ENCODE measurements at places on chromosomes 5 and 9. TPM values are rescaled to one million over a fixed set of nuclear protein-coding genes. Genes with fewer than 3 reads are reported as not detected.

Gene GABBR2
- total RNA-seq = 0.94 TPM

DNA sequence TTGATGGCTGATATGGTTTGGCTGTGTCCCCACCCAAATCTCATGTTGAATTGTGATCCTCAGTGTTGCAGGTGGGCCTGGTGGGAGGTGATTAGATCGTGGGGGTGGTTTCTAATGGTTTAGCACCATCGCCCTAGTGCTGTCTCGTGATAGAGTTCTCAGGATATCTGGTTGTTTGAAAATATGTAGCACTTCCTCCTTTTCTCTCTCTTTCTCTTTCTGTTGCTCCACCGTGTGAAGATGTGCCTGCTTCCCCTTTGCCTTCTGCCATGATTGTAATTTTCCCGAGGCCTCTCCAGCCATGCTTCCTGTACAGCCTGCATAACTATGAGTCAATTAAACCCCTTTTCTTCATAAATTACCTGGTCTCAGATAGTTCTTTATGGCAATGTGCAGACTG is 111.6 kb downstream of the SREK1 start:
- no peak overlapping the region for H3K27ac ChIP-seq
- no peaks in the 10 kb centered on the region for H3K27me3 ChIP-seq
- peaks cover 3% of the 10 kb centered on the region for H3K4me1 ChIP-seq

Gene STPG3
- total RNA-seq = not detected

Gene CORO2A
- 15.8 TPM for total RNA-seq

GRCh38 chr9:126702151-126703001 is 88.6 kb downstream of the LMX1B start:
- no peaks in the 10 kb centered on the region for H3K36me3 ChIP-seq
- DNase-seq = peak; percentile 81
- H3K27me3 ChIP-seq = peaks cover 3% of the 10 kb centered on the region
- no peaks in the 10 kb centered on the region for H3K4me1 ChIP-seq
- H3K27ac ChIP-seq = no peak overlapping the region

Gene SHISAL2B
- total RNA-seq = 5.0 TPM

- no peaks in the 10 kb centered on the region for H3K27me3 ChIP-seq
- H3K27ac ChIP-seq = no peak overlapping the region
- no peak overlapping the region for H3K4me3 ChIP-seq
- H3K36me3 ChIP-seq = no peaks in the 10 kb centered on the region
- peak; percentile 3 for DNase-seq
These were observed 246.8 kb downstream of the NSG2 start for GRCh38 chr5:174292348-174292747.

DNA sequence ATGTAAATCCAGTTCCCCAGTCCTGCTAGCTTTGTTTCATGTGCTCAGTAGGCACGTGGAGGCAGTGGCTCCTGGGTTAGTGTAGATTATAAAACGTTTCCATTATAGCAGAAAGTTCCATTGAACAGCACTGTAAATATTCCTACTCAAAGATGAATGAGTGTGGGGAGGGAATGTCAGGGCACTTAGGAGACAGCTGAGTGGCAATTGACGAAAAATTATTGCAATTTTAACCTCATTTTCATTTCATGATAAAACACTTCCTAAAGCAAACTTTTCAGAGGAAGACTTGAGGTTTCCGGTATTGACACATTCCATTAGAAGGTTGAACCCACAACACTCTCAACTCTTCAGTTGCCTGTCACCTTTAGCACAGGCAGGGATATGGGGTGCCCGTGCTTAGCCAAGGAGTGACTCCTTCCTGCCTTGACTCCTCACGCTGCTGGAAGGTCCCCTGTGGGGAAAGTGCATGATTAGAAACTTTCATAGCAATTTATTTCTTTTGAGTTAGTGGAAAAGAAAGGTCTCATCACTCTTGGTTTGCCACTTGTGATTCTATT is 41.2 kb downstream of the SLC46A2 start:
- DNase-seq = no peak
- H3K4me1 ChIP-seq = peaks cover 8% of the 10 kb centered on the region
- H3K27me3 ChIP-seq = no peaks in the 10 kb centered on the region
- H3K36me3 ChIP-seq = peaks cover 15% of the 10 kb centered on the region
- H3K27ac ChIP-seq = no peak overlapping the region
- H3K4me3 ChIP-seq = no peak overlapping the region

DNA sequence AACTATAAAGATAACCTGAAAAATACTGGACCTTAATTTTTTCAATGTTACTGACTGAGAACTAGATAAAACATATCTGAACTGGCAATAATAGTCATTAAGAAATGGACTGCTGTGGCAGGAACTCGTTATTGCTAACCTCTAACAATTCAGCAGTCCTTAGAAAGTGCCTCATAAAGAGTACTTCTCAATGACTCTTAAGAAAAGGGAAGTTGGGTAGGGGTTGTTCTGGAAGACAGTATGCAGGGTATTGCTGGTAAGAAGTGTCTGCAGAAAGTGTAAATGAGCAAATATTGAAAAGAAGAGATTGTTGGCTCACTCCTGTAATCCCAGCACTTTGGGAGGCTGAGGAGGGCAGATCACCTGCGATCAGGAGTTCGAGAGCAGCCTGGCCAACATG is 27.9 kb downstream of the FOXD1 start:
- no peak for DNase-seq
- H3K36me3 ChIP-seq = no peaks in the 10 kb centered on the region
- no peak overlapping the region for H3K27ac ChIP-seq
- peaks cover 38% of the 10 kb centered on the region for H3K27me3 ChIP-seq
- H3K4me1 ChIP-seq = no peaks in the 10 kb centered on the region

DNA sequence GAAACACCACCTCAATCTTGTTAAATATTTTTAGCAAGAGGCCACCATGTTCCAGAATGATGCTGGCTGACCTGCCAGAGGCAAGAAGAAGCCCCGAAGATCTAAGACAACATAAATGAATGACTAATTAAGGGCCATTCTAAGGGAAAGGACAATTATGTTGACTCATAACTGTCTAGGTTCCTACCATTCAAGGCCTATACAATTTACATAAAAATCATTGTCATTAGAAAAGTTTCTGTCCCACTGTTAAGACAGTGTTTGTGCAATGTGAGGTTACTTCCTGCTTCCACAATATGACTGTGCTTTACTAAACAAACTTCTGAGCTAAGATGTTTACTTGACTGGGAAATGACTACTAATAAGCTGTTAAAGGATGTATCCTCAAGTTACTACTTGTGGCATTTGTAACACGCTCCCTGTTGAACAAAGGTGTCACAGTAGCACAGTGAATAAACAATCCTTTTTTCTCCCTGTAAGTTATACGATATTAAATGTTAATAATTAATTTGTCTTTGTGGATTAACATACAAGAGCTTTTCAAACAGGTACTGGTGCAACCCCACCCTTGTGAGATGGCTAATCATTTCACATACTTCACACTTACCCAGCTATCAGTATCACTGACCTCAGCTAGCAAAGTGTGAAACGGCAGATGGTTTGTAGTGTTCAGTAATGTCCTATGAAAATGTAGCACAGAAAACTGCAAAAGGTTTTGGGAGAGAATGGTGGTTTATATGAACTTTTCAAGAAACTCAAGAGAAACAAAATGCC is 195.8 kb downstream of the EFNA5 start:
- H3K4me3 ChIP-seq = no peak overlapping the region
- H3K4me1 ChIP-seq = peaks cover 17% of the 10 kb centered on the region
- no peak for DNase-seq
- no peak overlapping the region for H3K27ac ChIP-seq

Gene IRX2
- 91.6 TPM for total RNA-seq

- no peak for DNase-seq
- H3K4me1 ChIP-seq = peaks cover 2% of the 10 kb centered on the region
- peaks cover under 1% of the 10 kb centered on the region for H3K27me3 ChIP-seq
- no peaks in the 10 kb centered on the region for H3K36me3 ChIP-seq
- H3K27ac ChIP-seq = no peak overlapping the region
These were observed 6.5 kb upstream of the GGTA1 start for GRCh38 chr9:121505903-121506735.

Gene NFIL3
- total RNA-seq = 8.4 TPM

Gene PCDHA5
- 0.39 TPM for total RNA-seq

DNA sequence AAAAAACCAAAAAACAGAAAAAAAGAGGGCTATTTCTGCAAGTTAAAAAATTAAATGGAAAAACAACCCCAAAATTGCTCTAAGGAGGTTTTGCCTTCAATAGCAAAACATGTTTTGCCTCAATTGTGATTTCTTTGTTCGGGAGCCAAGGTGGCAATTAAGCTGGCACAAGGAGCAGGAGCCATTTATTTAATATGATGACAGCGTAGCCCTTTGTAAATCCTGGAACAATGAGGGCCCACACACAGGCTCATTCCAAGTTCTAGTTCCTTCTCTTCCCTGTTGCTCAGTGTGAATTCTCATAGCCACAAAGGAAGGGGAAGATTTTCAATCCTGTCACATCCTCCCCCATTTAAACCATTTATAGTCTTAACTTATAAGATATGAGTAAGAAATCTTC is 353.2 kb downstream of the PDE4D start:
- no peaks in the 10 kb centered on the region for H3K27me3 ChIP-seq
- peaks cover 4% of the 10 kb centered on the region for H3K4me1 ChIP-seq
- no peak overlapping the region for H3K27ac ChIP-seq
- no peak overlapping the region for H3K4me3 ChIP-seq

- H3K36me3 ChIP-seq = no peaks in the 10 kb centered on the region
- no peaks in the 10 kb centered on the region for H3K27me3 ChIP-seq
- no peak overlapping the region for H3K27ac ChIP-seq
- no peak overlapping the region for H3K4me3 ChIP-seq
- DNase-seq = no peak
These were observed 1.7 kb downstream of the FOCAD start for GRCh38 chr9:20685769-20686168.

GRCh38 chr5:143014017-143014651 is 244.0 kb downstream of the ARHGAP26 start:
- H3K36me3 ChIP-seq = peaks cover 20% of the 10 kb centered on the region
- DNase-seq = peak; percentile 81
- no peaks in the 10 kb centered on the region for H3K27me3 ChIP-seq
- H3K27ac ChIP-seq = no peak overlapping the region
- H3K4me1 ChIP-seq = no peaks in the 10 kb centered on the region
- H3K4me3 ChIP-seq = no peak overlapping the region

DNA sequence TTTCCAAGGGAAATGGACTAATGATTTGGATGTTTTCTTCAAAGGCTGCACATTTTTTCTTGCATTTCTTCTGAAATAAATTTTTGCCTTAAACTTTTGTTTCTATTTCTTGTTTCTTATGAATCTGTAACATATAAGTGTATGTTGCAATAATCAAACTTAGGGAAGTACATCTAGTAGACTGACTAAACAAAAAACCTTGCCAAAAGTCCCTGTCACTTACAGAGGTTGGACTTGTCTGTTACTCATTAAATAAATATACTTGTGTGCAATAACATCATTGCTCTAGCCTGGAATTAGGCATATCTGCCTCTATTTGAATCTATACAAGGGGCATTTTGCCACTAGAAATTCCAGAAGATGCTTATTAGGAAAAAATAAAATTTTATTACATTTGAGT is 56.6 kb downstream of the C6 start:
- DNase-seq = no peak
- H3K36me3 ChIP-seq = no peaks in the 10 kb centered on the region
- no peaks in the 10 kb centered on the region for H3K4me1 ChIP-seq
- no peak overlapping the region for H3K27ac ChIP-seq

DNA sequence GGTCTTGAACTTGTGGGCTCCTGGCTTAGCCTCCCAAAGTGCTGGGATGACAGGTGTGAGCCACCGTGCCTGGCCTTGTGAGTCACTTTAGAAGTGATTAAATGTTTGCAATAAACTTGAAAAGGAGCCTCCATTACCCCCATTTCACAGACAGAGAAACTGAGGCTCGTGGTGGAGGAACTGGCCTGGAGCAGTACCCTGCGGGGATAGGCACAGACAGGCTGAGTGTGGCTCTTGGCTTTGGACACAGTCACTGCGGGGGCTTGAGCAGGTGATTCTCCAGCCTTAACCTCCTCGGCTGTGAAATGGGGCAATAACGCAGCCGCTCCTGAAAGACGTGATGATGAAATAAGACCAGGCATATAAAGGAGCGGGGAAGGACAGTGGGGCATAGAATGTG is 40.9 kb upstream of the IER5L start:
- no peaks in the 10 kb centered on the region for H3K27me3 ChIP-seq
- no peaks in the 10 kb centered on the region for H3K36me3 ChIP-seq
- H3K4me1 ChIP-seq = no peaks in the 10 kb centered on the region
- H3K4me3 ChIP-seq = no peak overlapping the region
- H3K27ac ChIP-seq = no peak overlapping the region

- no peaks in the 10 kb centered on the region for H3K4me1 ChIP-seq
- no peak for DNase-seq
- H3K36me3 ChIP-seq = peaks cover 16% of the 10 kb centered on the region
- no peaks in the 10 kb centered on the region for H3K27me3 ChIP-seq
- no peak overlapping the region for H3K27ac ChIP-seq
These were observed 84.3 kb upstream of the OTULINL start for GRCh38 chr5:14497311-14497710.

Gene SUSD1
- 8.1 TPM for total RNA-seq

Gene CBY3
- total RNA-seq = 1.6 TPM

Gene CTXN3
- not detected for total RNA-seq

Gene ADAMTS13
- total RNA-seq = 8.8 TPM

DNA sequence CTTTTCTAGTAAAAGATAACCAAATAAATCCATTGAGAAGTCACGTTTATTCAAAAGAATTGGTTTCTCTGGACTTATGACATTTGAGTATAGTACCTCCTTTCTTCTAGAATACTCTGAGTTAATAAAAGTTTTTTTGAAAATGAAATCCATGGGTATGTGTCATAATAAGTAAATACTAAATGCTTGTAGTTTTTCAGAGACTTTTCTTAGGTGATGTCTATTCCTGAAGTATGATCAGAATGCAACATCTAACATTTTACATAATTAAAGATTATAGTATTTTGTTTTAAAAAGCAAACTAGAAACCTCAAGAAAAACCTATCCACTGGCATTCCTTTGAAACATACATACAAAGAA is 63.2 kb downstream of the NFIB start:
- no peak overlapping the region for H3K27ac ChIP-seq
- peaks cover 5% of the 10 kb centered on the region for H3K4me1 ChIP-seq

DNA sequence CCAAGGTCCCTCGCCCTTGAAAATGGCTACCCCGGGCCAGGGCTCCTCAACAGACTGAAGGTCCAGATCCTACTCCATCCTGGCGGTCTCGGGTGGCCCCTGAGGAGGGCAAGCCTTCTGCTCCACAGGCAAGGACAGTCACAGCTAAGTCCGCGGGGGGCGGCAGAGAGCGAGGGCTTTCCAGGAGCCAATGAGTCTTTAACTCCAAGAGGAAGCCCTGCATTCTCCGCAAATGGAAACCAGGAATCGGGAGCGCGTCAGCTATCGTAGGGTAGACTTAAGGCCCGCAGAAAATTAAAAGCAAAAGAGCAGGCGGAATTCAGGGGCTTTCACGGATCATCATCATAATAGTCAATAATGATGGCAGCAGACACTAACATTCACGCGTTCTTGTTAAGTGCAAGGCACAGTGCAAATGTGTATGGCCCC is 87.8 kb upstream of the TNFAIP8 start:
- peak overlapping the region; percentile 95 for H3K4me3 ChIP-seq
- H3K27ac ChIP-seq = peak overlapping the region; percentile 7
- H3K27me3 ChIP-seq = no peaks in the 10 kb centered on the region
- DNase-seq = peak; percentile 94
- no peaks in the 10 kb centered on the region for H3K36me3 ChIP-seq

All from H9 (cell line).